ENCODE measurements at places on chromosomes 4 and X.
A peak's percentile ranks its signal among the peaks of the same experiment; 100 is the strongest.

DNA sequence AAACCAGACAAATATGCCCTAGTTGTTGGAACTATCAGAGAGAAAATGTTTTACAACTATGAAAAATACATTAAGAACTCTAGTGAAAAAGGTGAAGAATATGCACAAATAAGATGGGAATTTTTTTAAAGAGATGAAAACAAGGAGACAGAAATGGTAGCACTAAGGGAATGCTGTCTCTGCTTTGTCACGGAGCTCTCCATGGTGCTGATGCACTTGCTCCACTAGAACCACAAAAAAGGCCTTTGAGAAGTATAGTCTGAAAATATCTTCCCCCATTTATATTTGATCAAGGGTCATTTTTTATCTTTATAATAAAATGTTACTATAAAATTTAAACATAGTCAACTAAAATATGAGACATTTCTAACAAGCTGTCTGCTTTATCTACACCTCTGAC, 1655.5 kb upstream of the AGA start:
- no peak for DNase-seq

- DNase-seq: no peak
These were observed 222.2 kb downstream of the DCTD start for GRCh38 chr4:182695009-182695408.

GRCh38 chr4:142809559-142809958, 36.5 kb downstream of the INPP4B start:
- no peak for DNase-seq

DNA sequence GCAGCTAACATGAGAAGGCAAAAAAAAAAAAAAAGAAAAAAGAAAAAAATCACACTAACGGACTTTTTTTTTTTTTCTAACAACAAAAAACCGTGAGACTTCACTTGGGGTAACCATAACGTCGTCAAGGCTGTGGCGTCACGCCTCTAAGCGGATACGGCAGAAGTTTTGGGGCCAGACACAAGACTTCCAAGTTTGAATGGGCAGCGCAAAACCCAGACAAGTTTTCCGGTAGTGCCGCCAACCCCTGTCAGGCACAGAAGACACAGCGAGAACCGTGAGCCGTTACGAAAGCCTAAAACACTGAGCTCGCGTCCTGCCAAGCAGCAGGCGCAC, 556 bp upstream of the SMARCA5 start:
- no peak for DNase-seq

DNA sequence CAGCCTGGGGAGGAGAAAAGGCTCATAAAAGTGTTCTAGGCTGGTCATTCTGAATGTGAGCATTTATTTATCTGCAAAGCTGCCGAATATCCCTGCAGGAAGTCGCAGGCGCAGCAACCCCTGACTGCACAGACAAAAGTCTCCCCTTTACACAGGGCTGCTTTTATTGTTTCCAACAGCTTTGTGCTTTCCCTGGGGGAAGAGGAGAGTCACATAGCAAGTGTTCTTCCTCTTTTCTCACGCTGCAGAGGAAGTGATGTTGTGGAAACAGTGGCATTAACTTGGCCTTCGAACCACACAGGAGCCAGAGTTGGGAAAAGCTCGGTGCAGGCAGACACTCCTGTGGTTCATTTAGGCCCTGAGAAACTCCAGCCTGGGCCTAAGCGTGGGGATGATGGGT, 81.5 kb upstream of the BCOR start:
- no peak for DNase-seq

DNA sequence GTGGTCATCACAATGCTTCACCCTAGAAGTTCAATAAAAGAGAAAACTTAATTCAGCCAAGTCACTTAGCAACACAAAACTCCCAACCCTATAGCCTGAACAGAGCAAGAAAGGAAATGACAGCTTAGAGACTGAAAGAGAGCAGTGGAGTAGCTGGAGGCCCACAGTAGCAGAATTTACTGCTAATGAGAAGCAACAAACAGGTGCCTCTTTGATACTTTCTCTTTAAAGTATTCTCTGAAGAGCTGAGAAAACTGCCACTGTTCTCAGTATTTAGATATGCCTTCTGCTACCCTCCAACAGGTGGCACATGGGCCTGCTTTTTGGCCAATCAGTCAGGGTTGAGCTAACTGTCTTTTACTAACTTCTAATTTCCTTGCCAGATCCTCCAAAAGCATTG, 240.0 kb downstream of the GPC3 start:
- DNase-seq: no peak

DNA sequence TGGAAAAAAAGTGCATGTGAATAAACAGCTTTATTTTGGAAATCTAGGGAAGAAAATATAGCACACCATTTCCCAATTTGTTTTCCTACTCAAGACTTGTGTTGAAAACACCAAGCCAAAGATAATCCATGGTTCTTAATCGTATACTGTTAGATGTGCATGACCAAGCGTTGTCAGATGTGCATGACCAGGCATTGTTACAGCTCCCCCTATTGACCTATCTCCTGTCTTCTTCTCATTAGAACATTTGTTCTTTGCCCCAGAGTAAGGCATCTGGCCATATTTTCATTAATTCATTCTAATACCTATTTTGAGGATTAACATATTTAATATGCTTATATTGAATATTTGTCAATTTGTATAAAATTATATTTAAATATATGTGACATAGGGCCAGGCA, 14.4 kb upstream of the VCX start:
- DNase-seq: peak; percentile 3

DNA sequence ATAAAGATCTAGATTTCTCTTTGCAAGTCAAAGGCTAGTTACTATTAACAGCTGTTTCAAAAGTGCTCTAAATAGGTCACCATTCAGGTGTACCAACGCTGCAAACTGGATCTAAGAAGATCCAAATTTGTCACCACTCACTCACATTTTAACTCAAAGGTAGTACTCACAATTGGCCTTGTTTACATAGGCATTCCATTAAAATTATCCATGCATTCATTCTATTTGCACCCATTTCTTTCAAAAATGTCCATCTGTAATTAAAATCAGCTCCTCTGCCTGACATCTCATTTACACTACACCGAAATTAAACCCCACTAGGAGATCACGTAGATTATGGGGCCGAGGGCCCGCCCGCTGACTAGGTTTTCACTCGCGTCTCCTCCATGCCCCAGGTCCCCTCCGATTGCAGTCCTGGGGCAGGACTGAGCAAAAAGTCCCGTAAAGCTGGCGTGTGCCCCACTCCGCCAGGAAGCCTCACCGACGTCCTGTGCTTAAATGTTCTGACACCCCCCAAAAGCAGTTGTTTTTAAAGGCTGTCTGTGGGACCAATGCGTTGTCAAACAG, 1.3 kb upstream of the ING2 start:
- DNase-seq: peak; percentile 21

- DNase-seq: no peak
These were observed 6.8 kb upstream of the FABP2 start for GRCh38 chr4:119328695-119329094.

DNA sequence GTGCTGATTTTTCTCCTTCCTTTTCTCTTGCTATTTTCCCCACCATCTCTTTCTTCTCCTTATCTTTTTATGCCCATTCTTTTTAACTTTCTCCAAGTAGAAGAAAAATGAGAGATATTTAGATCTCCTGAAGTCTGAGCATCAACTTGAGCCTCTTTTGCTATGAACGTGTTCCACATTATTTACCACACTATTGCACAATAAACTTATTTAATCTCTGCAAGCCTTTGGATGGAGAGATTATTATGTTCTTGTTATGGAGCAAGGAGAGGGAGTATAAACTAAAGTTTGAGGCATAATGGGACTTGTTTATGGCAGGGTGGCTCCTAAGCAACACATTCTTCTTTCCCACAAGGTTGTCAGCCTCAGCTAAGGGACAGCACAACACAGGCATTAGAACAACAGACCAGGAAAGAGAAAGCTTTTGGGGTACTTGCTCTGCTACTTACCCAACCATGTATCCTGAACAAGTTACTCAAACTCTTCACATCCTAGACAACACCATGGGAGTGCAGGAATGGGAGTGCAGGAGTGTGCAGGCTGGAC, 365.5 kb upstream of the BOD1L1 start:
- DNase-seq: no peak

- no peak for DNase-seq
These were observed 28.7 kb downstream of the APLN start for GRCh38 chrX:129626026-129626425.

- DNase-seq: no peak
These were observed 148.3 kb downstream of the MGST2 start for GRCh38 chr4:139813881-139814280.

DNA sequence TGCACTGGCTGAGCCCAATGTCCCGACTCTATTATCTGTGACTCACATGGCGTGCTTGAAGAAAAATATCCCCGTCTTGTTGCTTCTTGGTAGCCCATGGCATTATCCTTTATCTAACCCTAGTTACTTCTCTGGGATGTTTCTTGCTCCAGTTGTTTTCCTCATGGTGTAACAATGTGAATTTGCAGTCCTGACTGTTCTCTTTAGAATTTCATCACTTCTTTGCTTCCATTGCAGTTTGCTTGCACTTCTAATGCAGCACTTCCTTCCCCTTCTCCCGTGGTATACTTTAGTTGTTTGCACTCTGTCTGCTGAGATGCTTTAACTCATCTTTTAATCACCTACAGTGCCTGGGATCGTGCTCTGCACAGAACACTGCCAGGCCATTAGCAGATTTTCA, 126.9 kb downstream of the MAML3 start:
- DNase-seq: no peak

- DNase-seq: no peak
These were observed 225.2 kb downstream of the MID1 start for GRCh38 chrX:10395179-10395578.

DNA sequence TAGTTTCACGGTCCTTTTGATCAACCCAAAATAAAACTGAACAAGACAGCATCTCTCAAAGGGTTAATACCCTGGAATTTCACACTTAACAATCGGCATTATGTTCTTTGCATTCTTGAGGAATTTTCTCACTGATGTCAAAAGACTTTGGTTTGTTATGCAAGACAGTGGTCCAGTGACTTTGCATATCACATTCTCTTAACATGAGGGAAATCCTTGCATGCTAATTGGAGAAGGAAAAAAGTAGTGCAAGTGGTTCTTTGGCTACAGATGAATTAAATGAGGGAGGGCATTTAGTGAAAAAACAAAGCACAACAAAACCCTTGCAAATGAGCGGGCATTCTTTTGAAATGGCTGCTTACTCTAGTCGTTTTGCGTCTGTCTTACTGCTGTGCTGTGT, 105.1 kb upstream of the LIMCH1 start:
- no peak for DNase-seq

DNA sequence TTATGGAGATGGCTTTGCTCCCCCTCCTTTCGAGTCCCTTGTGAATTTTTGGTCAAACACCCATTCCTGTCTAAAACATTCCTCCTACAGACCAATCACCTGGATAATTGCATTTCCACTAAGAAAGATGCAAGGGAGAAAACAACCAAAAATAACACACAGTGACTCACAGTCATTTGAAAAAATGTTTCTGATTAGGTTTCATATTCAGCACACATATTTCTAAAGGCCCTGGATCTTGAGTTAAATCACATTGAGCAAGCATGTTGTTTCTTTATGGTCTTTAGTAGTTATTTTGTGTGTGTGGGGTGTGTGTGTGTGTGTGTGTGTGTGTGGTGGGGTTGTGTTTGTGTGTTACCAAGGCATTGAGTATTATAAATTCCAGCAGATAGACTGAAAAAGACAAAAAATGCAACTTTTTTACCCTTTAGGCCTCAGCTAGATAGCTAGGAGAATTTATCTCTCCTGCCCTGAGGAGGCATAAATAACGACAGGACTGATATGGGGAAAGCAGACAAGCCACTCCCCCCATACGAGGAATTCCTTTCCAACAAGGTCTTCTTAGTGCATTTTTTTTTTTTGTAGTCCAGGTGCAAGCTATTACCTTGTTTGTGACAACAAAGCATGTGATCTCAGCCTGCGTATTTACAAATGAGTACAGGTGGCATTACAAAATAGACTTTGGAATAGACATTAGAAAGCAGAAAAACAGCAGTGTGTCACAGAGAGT, 265.4 kb upstream of the ADGRL3 start:
- DNase-seq: no peak

DNA sequence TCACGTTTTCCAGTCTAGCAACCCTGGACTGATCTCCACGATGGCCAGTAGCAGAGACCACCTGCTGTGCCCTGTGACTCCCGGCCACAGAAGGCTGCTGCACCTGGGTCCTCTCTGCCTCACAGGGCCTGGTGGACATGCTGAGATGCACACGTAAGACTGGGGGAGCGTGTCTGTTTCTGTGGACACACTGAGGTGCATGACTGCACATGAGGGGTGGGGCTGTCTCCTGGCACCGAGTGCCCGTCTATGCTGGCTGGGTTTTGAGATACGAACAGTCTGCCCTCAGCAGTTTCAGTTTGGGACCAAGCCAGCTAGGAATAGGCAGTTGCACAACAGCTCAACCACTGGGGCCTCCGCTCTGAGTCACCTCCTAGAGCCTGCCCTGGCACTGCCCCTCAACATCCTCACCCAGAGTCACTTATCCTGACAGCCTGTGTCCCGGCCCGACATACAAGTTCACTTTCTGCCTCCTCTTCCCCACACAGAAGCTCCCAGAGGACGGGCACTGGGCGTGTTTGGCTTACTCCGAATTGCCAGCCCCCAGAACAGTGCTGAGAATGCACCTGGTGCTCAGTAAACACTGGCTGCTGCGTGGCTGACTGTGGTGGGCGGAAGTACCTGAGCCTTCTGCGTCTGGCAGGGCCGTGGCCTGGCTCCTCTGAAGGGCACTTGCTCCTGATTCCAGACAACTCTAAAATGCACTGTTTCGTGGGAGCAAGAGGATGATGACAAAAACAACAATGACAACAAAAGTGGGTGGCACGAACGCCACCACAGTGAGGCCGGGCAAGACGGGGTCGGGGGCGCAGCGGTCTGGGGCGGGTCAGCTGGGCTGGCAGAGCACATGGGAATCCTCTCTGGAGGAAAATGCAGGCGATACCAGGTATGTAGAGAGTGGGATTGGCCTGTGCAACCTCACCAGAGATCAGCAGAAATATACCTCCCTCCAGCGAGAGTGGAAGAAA, 30.9 kb downstream of the RNF212 start:
- no peak for DNase-seq

- DNase-seq: no peak
These were observed 3.3 kb downstream of the RFC1 start for GRCh38 chr4:39362827-39363226.

All from GM13976 (cell line).